Stimulated activated CD8-positive, alpha-beta memory T cell treated with anti-CD3 and anti-CD28 coated beads, Interleukin-15, amount 100 ng/mL, for 24 hours (primary cell): ENCODE measurements at places on chromosomes 12 and 14.

- no peak for DNase-seq
Measured at GRCh38 chr12:100229036-100229635, 28.5 kb downstream of the ACTR6 start.

GRCh38 chr14:59116984-59117415, 71.5 kb upstream of the DAAM1 start:
- no peak for DNase-seq

- no peak for DNase-seq
Measured at GRCh38 chr12:123028475-123028874, 48.0 kb downstream of the ARL6IP4 start.

DNA sequence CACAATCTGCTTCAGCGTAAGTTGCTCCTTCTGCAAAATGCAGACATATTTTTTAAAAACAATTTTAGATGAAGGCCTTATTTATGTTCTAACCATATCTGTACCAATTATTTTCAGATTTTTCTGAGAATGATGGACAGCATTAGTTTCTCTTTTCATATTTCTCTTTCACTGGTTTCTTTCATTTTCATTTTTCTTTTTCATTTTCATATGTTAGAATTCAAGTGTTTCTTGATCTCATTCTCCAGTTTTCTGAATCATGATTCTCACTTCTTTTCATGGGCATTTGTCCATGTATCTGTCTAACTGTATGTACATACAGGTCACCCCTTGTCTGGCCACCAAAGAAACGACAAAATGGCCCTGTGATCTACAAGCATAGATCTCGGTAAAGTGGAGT, 346.6 kb downstream of the NAV3 start:
- no peak for DNase-seq

DNA sequence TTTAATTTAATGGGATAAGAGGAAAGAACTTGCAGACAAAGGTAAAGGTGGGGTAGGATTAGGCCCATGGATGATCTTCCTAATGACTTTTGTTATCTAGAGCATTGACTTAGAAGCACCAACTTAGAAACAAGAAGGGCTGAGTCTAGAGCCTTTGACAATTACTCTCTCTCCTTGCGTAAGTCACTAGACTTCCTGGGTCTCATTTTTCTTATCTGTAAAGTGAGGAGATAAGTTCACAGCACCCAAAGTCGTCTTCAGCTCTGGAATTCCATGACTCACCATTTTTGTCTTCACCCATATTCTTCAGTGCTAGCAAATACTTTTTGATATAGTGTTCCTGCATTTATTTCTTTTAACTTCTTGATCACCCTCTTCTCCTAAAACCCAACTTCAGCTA, 75.7 kb downstream of the SSPN start:
- DNase-seq = no peak

DNA sequence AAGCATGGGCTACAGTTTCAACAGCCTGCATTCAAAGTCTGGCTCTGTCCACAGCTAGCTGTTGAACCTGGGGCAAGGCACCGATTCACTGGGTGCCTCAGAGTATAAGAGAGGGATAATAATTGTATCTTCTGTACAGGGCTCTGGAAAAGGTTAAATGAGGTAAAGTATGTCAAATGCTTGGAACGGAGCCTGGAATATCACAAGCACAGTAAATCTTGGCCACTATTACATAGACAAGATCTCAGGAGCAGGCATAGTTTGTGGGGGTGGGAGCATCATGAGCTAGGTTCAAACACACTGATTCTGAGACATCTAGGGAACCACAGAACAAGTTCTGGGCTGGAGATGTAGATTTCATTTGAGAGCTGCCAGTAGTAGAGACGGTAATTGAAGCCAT, 203.7 kb upstream of the NUDT4 start:
- DNase-seq = no peak

DNA sequence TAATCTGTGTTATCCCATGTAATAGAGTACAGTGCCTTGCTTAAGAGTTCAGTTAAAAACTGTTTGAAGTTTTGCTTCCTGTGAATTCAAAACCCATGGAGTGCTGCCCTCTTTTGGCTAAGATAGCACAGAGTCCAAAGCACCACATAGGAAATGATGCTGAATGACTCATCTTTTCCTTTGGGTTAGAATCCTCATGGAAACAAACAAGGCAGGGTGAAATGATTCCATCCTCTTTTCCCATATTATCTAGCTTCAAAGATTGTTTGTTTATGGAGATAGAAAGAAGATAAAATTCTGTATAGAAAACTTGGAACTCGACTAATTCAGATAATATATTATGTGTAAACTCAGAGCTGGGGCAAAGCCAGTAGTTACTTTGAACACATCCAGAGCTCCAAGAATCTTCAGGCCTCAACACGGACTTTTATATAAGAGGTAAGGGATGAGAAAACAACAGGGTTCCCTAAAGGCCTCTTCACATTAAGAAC, 87.4 kb downstream of the OTOGL start:
- DNase-seq = no peak

DNA sequence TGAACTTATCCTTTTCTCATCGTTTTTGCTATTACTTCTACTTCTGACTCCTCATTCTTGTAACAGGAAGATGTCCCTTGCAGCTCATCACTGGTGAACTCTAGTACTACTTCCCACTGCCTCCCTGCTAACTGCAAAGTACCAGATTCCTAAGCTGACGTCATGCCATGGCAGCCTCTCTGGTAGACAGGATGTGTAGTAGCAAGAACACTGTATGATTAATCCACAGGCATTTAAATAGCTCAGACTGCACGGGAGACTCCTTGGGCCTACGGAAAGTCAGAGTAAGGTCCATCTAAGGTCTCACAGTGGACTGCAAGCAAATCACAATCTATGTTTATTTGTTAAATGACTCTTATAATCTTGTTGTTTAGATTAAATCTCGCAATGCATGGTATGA, 43.5 kb downstream of the DNAI7 start:
- DNase-seq = no peak

- no peak for DNase-seq
Measured at GRCh38 chr12:21823581-21823980, 49.1 kb upstream of the KCNJ8 start.

- DNase-seq = no peak
Measured at GRCh38 chr14:71725922-71726579, 206.2 kb upstream of the RGS6 start.

GRCh38 chr14:30211326-30211725, 283.7 kb upstream of the PRKD1 start:
- no peak for DNase-seq

- DNase-seq = no peak
Measured at GRCh38 chr12:131152587-131152986, 198.9 kb downstream of the ADGRD1 start.

GRCh38 chr14:100586403-100587085, 673 bp downstream of the BEGAIN start:
- DNase-seq = no peak

- DNase-seq = no peak
Measured at GRCh38 chr14:88379706-88380343, 5.6 kb upstream of the SPATA7 start.

GRCh38 chr12:31813305-31813704, 84.5 kb upstream of the AMN1 start:
- no peak for DNase-seq

GRCh38 chr12:71124835-71125460, 32.9 kb downstream of the TSPAN8 start:
- DNase-seq = no peak

GRCh38 chr12:93137656-93138612, 208.8 kb upstream of the EEA1 start:
- DNase-seq = no peak

- DNase-seq = no peak
Measured at GRCh38 chr12:99609455-99610181, 37.9 kb upstream of the GARIN6 start.

GRCh38 chr14:57057803-57058202, 210.9 kb downstream of the EXOC5 start:
- DNase-seq = no peak

DNA sequence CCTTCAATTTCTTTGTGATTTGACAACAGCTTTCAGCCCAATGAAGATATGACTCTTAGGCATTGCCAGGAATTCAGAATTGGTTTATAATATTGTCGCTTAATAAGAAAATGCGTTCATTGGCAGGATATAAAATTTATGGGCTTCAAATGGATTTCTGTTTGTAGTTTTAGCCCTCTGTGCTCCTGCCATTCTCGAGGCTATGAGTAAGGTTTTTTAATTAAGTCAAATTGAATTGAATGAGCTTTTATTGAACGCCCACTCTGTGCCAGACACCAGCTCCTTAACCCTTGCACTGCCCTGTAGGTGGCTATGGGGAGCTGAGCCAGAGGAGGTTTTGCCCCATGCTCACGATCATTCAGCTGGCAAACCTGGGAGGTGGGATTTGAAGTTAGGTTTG, 115.1 kb downstream of the SLC25A47 start:
- no peak for DNase-seq

GRCh38 chr14:51644217-51644933, 7.3 kb upstream of the FRMD6 start:
- DNase-seq = no peak

GRCh38 chr14:55964821-55965220, 153.4 kb upstream of the PELI2 start:
- no peak for DNase-seq

DNA sequence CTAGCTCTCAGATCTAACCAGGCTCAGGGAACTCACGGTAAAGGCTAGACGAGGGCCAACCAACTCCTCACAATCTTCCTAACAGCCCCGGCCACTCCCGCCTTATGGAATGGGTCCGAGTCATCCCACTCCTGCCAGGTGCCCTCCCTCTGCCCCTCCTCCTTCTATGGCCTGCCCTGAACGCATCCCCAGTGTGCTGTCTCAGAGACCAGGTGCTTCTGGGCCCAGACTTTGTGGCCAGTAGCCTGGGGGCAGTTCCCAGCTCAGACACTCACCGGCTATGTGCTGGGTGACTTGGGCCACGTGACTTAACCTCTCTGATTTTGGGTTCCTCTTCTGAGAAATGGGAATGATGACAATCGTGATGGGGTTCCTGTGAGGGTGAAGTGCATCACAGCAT, 22.5 kb downstream of the PAPLN start:
- DNase-seq = no peak

- no peak for DNase-seq
Measured at GRCh38 chr14:29144621-29145020, 378.0 kb downstream of the FOXG1 start.

GRCh38 chr12:27119797-27120196, 37.4 kb upstream of the C12orf71 start:
- DNase-seq = no peak

- DNase-seq = no peak
Measured at GRCh38 chr12:5000658-5001385, 42.9 kb upstream of the KCNA5 start.

GRCh38 chr12:58728397-58728796, 191.9 kb downstream of the LRIG3 start:
- no peak for DNase-seq

GRCh38 chr12:25074113-25074512, 120.8 kb downstream of the DNAI7 start:
- no peak for DNase-seq

DNA sequence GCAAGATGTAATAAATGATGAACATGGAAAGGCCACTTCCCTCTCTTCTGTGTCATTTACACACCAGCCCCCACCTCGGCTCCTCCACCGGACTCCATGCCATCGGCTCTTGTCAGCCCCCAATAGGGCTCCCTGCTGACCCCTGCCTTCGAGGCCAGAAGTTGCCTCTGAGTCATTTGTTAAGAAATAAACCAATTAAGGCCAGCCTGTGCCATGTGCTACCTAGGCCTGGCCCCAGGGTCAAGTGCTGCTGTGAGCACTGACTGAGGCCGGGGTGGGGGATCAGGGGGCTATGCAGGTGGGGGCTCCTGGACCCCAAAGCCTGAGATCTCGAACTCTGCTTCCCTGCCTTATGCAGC, 53.2 kb downstream of the TESC start:
- no peak for DNase-seq

DNA sequence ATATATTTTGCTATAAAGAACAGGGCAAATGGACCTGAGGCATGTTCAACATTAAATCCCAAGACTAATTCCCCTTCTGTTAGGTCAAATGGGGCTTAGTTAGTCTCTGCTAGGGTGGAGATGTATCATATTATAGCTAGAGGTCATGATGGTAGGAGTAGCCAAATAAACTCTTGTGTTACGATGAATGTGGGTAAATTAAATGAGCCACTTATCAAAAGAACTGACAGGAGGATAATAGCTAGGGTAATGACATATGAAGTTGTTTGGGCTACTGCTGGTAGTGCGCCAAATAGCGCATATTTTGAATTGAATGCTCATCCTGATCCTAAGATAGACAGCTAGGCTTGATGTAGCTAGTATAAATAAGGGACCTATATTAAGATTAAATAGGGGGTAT, 445.0 kb downstream of the GXYLT1 start:
- DNase-seq = no peak

DNA sequence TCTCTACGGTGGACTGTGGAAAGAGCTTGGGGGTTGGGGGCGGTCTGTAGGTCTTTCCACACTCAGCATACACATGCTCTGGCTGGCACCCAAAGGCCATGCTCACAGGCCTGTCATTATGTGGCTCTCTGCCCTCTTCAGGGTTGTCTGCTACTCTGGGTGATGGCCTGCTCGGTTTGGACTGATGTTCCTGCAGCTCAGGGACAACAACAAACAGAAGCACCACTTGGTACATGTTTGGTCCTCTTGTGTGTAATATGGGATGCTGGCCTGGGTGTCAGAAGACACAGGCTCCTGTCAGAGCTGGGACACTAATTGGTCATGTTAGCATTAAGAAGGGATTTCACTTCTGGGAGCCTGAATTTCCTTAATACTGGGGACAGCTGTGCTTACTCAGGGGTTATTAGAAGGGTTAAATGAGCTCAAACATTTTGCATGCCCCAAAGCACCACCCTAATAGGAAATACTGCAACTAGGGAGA, 32.7 kb upstream of the SELPLG start:
- no peak for DNase-seq

GRCh38 chr12:5713599-5714081, 231.4 kb downstream of the ANO2 start:
- DNase-seq = no peak

- no peak for DNase-seq
Measured at GRCh38 chr12:27277846-27278260, 33.8 kb downstream of the STK38L start.

DNA sequence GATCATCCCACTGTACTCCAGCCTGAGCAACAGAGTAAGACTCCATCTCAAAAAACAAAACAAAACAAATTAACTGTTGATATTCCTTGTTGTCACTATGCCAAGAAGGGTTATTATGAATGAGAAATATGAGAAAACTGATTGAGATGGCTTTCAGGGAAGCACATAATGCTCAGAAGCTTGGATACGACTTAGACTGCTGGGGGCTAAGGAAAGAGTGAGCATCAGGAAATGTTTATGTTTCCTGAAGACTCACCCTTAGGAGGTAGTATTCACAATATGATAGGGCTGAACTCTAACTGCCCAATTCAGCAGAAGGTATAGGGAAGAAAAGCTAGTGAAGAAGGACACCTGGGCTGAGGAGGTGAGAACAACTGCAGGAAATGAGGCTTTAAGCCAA, 6.3 kb downstream of the STYK1 start:
- DNase-seq = no peak

GRCh38 chr12:26122681-26123481, 2.0 kb downstream of the BHLHE41 start:
- DNase-seq = no peak

GRCh38 chr14:100544506-100545141, 42.6 kb downstream of the BEGAIN start:
- no peak for DNase-seq
